ENCODE measurements at places on chromosomes 4 and X.
A peak's percentile ranks its signal among the peaks of the same experiment; 100 is the strongest.

GRCh38 chr4:38921151-38921550 lies 53.5 kb downstream of the FAM114A1 start:
- no peak for DNase-seq

DNA sequence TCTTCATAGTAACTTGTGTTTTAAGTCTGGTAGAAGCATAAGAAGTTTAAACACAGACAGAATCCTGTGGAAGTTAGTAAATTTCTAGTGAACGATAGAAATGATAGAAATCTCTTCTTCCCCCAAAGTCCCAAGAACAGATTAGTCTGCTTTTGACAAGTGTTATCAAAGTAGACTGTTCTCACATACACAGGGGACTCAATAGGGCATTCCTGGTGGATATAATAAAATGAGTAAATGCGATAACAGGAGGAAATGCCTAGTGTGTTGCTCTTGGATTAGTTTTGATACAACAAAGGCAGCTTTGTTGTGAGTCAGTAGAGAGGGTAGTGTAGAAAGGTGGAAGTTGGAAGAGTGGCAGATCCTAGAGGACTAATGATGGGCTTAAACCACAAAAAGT lies 43.5 kb downstream of the CLCN3 start:
- DNase-seq, result no peak

- DNase-seq, result no peak
Measured at GRCh38 chrX:56618323-56618722, 54.9 kb downstream of the UBQLN2 start.

DNA sequence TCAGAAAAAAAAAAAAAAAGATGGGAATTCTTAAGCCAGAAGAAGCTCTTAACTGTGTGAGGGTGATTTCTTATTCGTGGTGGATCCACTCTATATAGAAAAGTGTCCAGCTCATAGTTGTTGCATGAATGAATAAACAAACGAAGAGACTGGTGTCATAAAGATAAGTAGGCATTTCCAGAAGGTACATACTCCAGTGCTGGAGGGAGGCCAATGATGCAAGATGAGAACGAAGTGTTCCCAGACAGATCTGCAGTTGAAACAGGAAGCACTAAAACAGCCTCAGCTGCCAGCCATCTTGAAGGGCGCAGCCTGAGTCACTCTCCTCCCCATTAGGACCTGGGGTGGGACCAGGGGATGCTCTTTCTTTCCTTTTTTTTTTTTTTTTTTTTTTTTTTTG lies 47.4 kb upstream of the HOPX start:
- DNase-seq, result peak; percentile 95

DNA sequence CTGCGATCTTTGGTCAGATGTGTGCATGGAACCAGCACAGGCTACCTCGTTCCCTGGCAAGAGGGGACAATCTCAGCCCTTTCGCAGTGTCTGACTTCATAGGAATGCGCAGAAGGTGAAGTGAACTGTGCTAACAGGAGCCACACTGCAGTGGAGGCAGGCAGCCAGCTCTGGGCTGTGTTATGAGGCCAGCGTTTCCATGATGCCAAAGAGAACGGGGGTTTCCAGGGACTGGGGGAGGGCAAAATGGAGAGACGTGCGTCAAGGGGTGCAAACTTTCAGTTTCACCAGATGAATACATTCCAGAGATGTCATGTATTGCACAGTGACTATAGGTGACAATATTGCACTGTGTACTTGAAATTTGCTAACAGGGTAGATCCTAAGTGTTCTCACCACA lies 30.4 kb downstream of the CLDN34 start:
- DNase-seq, result no peak

DNA sequence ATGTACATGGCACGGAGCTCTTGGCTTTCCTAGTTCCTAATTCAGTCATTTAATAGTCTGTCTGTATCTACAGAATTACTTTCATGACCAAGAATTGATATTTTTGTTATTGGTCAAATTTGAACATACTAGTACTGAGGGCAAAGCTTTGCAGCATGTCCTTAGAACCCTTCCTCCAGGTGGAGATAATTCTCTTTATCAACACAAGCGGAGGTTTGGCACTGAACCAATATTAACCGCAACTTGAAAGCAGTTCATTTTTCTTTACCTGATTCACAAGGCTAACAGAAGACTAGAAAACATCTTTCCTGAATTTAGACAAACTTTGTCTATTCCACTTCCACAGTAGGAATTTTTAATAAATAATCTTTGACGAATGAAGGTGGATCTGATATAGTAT lies 73.8 kb downstream of the TACR3 start:
- DNase-seq, result no peak

DNA sequence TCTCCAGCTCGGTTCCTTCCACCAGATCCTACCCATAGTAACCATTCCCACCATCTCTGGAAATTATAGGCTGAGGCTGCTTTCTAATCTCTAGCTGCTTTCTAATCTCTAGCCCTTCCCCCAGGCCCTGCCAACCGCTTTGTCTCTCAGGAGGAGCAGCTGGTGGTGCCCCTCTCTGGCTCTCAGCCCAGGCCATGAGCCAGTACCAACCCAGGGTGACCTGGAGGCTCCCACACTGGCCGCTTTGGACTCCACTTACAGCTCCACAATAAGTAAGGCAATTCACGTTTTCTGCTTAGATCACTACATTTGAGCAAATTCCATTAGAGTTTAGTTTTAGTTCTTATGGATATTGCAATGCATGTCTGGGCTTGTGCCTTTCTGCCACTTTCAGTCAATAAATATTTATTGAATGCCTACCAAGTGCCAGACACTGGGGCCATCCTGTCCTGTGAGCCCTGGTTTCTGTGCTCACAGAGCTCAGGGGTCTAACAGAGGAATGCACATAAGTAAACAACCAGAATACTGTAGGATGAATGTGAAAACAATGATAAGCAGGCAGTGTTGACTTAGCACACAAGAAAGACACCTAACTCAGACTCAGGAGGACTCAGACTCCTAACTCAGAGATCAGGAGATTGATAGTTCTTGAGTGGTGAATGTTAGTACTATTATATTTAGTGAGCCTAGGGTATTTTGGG lies 38.9 kb downstream of the SMC1A start:
- no peak for DNase-seq

- no peak for DNase-seq
Measured at GRCh38 chr4:187021436-187022205, 298.0 kb upstream of the FAT1 start.

DNA sequence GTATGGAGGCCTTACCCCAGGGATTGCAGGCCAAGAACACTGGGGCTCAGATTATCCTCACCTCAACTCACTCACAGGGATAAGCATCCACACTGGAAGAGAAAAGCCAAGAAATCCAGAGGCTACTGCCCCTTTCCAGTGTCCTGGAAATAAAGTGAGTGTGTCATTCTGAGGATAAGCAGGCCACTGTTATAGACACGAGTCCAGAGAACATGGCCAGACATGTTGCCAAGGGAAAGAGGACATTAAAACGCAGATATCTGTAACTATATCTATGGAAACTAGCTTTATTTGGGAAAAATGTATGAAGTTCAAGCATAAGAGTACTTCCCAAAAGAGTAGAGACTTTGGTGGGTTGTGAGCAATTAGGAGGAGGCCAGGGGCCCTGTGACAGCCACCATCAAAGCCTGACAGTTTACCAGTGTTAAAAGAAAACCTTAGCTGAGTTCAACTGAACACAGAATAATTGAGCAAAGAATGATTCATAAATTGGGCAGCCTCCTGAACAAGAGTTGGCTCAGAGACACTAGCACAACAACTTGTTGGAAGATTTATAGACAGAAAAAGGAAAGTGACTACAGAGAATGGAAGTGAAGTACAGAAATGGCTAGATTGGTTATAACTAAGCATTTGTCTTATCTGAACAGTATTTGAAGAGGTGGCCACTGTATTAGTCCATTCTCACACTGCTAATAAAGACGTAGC lies 1222.2 kb downstream of the STIM2 start:
- no peak for DNase-seq

Measured in LHCN-M2 (cell line).